Spinal cord (tissue), 10 donors: ENCODE measurements at places on chromosomes 11 and 22.

DNA sequence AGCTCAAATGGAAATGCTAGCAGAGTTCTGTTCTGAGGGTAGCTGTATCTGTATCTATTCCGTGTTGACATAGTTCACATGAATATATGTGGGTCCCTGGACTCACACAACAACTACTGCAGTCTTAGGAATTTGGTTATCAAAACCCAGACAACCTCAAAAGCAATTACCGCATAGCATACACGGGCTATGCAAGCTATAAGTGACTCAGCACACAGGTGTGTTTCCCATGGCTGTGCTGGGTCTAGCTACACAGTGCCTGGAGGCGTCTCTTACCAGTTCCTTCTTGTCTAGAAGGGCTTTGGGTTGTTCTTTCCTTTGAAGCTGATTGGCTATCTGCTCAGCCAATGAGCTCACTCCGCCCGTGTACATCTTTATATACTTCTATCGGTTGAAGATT, 98.2 kb upstream of the BID start:
- H3K27ac ChIP-seq = no peak overlapping the region
- H3K4me3 ChIP-seq = no peak overlapping the region
- no peak for DNase-seq
- peaks cover 23% of the 10 kb centered on the region for H3K4me1 ChIP-seq

- no peak for DNase-seq
- H3K36me3 ChIP-seq = no peaks in the 10 kb centered on the region
- H3K4me3 ChIP-seq = peak within 1 kb of the TSS; percentile 21
- peaks cover 18% of the 10 kb centered on the region for H3K4me1 ChIP-seq
- no peak within 1 kb of the TSS for H3K27ac ChIP-seq
These were observed at the start of gene BIK for GRCh38 chr22:43110444-43110926. Gene BIK, plus strand, starts transcription at chr22:43110750. Its CDS starts 13,273 bp downstream, at chr22:43124023.

DNA sequence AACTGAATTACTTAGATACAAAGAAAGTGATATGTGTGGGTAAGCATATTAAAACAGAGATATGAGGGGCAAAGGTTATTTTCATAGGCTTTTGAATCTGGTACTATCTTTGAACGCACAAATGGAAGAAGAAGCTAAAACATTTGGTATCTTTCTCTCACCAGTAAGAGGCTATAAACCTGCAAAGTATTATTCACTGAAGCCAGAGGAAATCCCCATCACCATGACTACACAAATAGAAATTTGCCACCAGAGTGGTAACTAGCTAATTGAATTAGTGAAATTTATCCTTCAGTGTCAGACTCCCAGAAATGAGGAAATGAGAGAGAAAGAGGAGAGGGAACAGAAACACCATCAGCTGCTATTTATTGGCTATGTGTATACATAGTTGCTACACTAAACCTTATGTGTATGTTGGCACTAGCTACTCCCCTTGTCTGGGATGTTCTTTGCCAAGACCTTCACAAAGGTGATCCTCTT, 503.4 kb downstream of the DLG2 start:
- no peak overlapping the region for H3K27ac ChIP-seq
- DNase-seq = no peak
- no peaks in the 10 kb centered on the region for H3K27me3 ChIP-seq
- H3K4me3 ChIP-seq = no peak overlapping the region
- H3K36me3 ChIP-seq = no peaks in the 10 kb centered on the region

- peak; percentile 75 for DNase-seq
- H3K36me3 ChIP-seq = peaks cover 11% of the 10 kb centered on the region
- no peak overlapping the region for H3K27ac ChIP-seq
- peaks cover 23% of the 10 kb centered on the region for H3K4me1 ChIP-seq
These were observed 24.7 kb downstream of the DSCAML1 start for GRCh38 chr11:117772360-117772759.

GRCh38 chr11:2558397-2558796, 113.6 kb downstream of the KCNQ1 start:
- no peak for DNase-seq
- peaks cover 23% of the 10 kb centered on the region for H3K4me1 ChIP-seq
- H3K27me3 ChIP-seq = no peaks in the 10 kb centered on the region
- no peak overlapping the region for H3K4me3 ChIP-seq
- no peaks in the 10 kb centered on the region for H3K36me3 ChIP-seq

DNA sequence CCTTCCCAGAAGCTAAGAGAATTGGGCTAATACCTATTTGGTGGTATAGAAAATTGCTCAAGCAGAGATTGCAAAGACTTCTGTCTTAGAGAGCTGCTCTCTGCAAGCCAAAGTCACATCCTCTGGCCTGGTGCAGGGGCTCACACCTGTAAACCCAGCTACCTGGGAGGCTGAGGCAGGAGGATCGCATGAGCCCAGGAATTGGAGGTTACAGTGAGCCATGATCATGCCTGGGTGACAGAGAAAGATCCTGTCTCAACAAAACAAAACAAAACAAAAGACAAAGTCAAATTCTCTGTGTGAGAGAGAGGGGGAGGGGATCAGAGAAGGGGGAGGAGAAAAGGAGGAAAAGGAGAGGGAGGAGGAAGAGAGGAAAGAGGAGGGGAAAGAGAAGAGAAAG, 15.0 kb upstream of the EXPH5 start:
- H3K4me3 ChIP-seq = no peak overlapping the region
- H3K27me3 ChIP-seq = no peaks in the 10 kb centered on the region

- no peak overlapping the region for H3K4me3 ChIP-seq
- no peak for DNase-seq
- H3K27me3 ChIP-seq = no peaks in the 10 kb centered on the region
- no peak overlapping the region for H3K27ac ChIP-seq
- peaks cover 4% of the 10 kb centered on the region for H3K4me1 ChIP-seq
- no peaks in the 10 kb centered on the region for H3K36me3 ChIP-seq
These were observed 489.4 kb upstream of the CADM1 start for GRCh38 chr11:115993590-115993989.

DNA sequence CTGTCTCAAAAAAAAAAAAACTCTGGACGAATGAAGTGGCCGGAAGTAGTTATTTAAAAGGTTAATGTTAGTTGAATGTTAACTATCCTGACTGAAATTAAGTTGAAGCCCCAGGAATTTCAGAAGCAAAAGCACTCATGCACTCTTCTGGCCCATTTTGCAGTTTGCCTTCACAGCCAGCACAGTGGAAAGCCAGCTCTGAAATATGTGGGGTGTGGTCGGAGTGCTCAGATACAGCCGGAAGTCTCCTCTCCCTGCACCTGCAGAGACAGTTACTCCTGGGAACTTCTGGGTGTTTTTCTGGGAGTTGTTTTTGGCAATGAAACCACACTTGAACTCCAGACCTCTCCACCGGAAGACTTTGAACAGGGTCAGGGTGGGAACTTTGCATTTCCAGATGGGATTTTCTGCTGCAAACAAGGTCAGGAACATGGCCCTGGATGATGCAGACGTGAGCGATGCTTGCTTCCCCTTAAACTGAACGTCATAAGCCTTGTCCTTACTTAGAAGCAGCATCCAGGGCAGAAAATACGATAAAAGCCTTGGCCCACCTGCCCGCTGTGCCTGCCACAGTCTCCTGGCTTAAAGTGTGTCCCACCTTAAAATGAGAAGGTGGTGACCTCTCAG, 21.5 kb upstream of the CABP2 start:
- H3K4me1 ChIP-seq = peaks cover 5% of the 10 kb centered on the region
- no peaks in the 10 kb centered on the region for H3K36me3 ChIP-seq
- peak overlapping the region; percentile 61 for H3K27ac ChIP-seq
- no peak overlapping the region for H3K4me3 ChIP-seq
- no peaks in the 10 kb centered on the region for H3K27me3 ChIP-seq
- DNase-seq = no peak

GRCh38 chr11:85685820-85686459, at the start of gene CCDC89:
Gene CCDC89, minus strand, starts transcription at chr11:85686195. Its CDS starts 65 bp downstream, at chr11:85686130.
- peak within 1 kb of the TSS; percentile 28 for H3K4me3 ChIP-seq
- peak within 1 kb of the TSS; percentile 73 for H3K27ac ChIP-seq
- H3K36me3 ChIP-seq = no peaks in the 10 kb centered on the region
- H3K27me3 ChIP-seq = no peaks in the 10 kb centered on the region
- peaks cover 11% of the 10 kb centered on the region for H3K4me1 ChIP-seq
- no peak for DNase-seq

DNA sequence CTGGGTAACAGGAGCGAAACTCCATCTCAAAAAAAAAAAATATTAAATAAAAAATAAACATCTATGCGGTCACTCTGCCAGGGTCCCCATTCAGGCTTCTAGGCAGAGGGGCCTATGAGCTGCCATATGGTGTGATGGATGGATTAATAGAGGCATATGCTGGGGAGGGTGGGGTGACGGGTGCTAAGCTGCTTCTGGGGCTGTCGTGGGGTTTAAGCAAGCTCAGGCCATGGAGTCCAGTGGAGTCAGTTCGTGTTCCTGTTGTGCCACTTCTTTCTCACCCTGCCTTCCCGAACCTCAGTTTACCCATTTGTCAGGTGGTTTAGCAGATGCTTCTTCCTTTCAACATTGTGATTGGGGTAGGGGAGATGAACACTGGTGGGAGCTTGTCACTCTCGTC, 9.0 kb upstream of the GRAMD4 start:
- H3K36me3 ChIP-seq = peaks cover 14% of the 10 kb centered on the region
- no peaks in the 10 kb centered on the region for H3K27me3 ChIP-seq
- no peak for DNase-seq
- peaks cover 59% of the 10 kb centered on the region for H3K4me1 ChIP-seq
- no peak overlapping the region for H3K4me3 ChIP-seq
- no peak overlapping the region for H3K27ac ChIP-seq

DNA sequence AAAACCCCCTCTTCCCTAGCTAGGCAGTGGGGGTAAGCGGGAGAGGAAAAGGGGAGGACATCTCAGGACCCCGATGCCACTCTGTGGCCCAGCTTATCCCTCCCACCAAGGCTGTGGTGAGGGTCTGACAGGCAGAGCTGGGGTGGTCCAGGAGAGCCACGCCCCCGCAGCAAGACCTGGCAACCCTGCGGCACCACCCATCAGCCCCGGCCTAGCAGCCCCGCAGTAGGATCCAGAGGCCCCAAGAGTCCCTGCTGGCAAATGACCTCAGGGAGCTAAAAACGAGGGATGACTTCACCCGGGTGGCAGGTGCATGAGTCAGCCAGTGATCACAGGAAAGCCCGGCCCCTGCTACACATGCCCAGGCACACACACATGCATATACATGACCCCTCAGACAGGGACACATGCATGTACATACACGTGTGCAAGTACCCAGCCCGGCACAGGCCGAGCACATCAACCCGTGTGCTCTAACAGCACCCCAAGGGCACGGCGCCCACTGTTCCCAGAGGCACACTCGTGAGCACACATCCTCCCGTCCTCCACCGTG, 32.3 kb downstream of the ARVCF start:
- no peak overlapping the region for H3K4me3 ChIP-seq
- DNase-seq = no peak
- H3K36me3 ChIP-seq = peaks cover 80% of the 10 kb centered on the region

DNA sequence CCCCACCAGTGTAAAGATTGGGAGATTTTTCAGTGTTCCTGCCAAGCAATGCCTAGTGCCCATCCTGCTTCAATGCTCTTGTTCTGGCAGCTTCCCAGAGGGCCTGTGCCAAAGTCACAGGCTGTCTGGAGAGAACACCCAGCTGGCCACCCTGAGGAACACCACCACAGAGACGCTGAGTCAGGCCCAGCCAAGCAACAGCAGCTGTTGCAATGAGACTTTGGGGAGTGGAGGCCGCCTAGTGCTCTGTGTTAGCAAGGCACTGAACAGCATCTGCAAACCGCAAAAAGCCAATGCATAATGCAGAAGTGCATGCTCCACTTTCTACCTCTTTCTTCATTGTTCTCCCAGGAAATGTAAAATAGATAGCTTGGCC, 168.1 kb downstream of the NXPE2 start:
- peaks cover 10% of the 10 kb centered on the region for H3K4me1 ChIP-seq
- no peaks in the 10 kb centered on the region for H3K36me3 ChIP-seq
- no peaks in the 10 kb centered on the region for H3K27me3 ChIP-seq
- H3K4me3 ChIP-seq = no peak overlapping the region
- no peak overlapping the region for H3K27ac ChIP-seq

GRCh38 chr11:118223570-118223969, 1.2 kb downstream of the JAML start:
- no peak overlapping the region for H3K27ac ChIP-seq
- H3K36me3 ChIP-seq = no peaks in the 10 kb centered on the region
- H3K4me3 ChIP-seq = no peak overlapping the region
- no peak for DNase-seq
- H3K4me1 ChIP-seq = no peaks in the 10 kb centered on the region

DNA sequence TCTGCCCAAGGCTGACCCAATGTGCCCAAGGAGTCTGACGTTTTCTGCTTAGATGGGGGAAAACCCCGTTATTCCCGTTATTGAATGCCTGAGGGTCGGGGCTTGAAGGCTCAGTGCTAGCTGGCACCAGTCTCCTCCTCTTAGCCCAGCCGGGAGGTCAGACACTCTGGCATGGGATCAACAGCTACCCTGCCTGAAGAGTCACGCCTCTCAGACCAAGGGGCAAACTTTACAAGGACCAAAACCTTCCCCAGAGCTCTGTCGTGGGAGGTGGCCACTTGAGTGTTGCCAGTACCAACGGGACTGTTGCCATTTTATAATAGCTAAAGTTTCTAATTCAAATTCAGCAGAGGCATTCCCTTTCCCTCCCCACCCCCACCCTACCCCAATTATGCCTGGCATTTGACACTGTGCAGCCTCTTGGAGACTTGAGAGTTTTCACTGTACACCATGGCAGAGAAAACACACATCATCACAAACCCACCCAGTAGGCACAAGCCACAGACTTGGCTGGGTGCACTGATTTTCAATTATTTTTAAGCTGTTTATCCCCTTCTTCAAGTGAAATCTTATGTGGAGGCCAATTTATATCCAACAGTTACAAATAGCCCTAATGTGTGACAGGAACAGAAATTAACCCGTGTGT, 137.5 kb upstream of the SYT13 start:
- H3K4me1 ChIP-seq = peaks cover 20% of the 10 kb centered on the region
- DNase-seq = no peak
- H3K27me3 ChIP-seq = no peaks in the 10 kb centered on the region
- H3K27ac ChIP-seq = no peak overlapping the region
- H3K36me3 ChIP-seq = no peaks in the 10 kb centered on the region
- no peak overlapping the region for H3K4me3 ChIP-seq

DNA sequence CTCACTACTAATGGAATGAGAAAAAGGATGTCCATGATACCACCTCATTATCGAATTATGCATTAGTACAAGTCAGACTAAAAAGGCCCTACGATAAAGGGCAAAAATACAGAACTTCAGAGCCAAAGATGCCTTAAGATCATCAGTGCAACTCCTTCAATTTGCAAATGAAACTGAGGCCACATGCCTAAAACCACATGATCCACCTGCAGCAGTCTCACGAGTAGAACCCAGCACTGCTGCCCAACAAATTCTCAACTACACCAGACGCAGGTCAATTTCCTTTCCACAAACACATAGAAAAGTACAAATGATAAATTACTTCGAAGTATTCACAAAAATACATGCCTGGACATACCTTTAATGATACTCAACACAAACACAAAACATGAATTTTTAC, 20.1 kb downstream of the KMT5B start:
- no peaks in the 10 kb centered on the region for H3K27me3 ChIP-seq
- no peak for DNase-seq
- no peak overlapping the region for H3K4me3 ChIP-seq
- H3K27ac ChIP-seq = no peak overlapping the region
- H3K4me1 ChIP-seq = peaks cover 3% of the 10 kb centered on the region
